HFFc6 (cell line): ENCODE measurements at places on chromosomes 4 and X. TPM values are rescaled to one million over a fixed set of nuclear protein-coding genes. Genes with fewer than 3 reads are reported as not detected.

DNA sequence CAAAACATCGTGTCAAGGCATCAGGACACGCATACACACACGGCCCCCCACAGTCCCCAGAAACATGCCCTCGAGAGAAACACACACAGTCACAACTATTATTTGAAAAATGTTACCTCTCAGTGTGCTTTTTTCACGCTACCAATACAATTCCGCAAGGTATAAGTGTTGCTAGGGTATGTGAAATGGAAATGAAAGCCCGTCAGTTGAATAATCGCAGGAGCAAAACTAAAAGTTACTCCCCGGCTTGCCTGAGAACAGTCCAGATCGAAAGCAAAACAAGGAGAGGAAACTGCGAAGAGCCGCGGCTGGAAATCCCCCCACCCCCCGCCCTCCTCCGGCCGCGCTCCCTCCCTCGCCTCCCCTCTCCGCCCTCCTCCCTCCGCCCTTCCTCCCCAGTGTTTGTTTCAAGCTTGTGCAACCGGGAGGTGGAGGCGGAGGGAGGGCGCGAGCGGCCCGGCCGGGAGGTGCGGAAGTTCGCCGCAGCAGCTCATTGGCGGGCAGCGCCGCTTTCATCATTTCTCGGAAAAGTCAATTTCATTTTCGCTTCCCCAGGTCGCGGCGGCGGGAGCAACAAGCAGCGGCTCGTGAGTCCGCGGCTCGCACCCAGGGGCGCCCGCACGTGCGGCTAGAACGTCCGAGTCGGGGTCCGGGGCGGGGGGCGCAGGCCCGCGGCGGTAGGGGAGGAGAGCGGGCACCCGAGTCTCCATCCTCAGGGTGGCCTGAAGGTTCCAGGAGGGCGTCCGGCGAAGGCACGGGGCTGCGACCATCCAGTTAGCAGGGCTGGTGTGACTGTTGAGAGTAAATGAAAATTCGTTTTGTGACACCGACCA lies at the start of gene IRF2:
TSS of gene IRF2 (minus strand) at position 288 of the 833 bp plus-strand sequence. CDS start 45,486 bp downstream, outside the sequence.
- DNase-seq = peak; percentile 96

DNA sequence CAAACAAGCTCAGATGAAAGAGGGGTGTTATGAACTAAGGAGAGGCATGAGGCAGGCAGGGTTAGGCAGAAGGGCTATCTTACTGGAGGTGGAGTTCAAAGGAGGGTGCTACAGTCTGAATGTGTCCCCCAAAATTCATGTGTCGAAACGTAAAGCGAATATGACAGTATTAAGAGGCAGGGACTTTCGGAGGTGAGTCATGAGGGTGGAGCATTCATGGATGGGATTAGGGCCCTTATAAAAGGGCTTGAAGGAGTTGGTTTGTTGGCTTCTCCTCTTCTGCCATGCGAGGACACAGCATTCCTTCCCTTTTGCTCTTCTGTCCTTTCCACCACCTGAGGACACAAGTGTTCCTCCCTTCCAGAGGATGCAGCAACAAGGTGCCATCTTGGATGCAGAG lies 22.9 kb downstream of the APLN start:
- no peak for DNase-seq

DNA sequence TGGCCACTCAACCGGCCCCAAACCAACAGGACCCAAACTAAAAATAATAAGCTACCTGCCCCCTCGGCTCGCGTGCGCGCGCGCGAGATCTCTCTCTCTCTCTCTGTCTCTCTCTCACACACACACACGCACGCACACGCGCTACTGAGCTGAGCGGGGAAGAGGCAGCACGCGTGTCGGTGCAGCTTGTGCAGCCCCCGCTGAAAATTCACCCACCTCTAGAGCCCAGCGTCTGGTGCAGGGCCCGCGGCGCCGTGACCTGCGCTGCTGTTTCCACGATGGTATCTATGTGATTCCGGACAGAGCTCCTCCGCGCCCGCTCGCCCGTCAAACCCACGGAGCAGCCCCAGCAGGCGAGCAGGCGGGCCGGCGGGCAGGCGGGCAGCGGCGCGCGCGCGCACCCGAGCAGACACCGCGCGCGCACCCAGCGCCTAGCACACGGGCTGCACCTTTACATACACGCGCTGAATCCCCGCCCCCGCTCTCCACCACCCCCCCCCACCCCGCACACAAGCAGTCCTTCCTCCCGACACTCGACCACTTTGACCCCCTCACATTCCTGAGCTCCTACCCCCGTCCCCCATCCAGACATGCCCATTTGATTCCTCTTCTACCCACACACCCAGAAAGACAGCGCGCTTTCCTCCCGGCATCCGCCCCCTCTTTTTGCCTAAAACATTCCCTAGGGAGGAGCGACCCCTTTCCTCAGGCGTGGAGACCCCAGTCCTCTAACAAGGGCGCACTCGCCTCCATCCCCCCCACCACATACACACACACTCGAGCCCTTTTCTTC lies 1.0 kb downstream of the SLITRK4 start:
- no peak for DNase-seq

- DNase-seq = peak; percentile 74
Observed at GRCh38 chr4:89024051-89024675, 32.8 kb downstream of the FAM13A start.

FAM53A gene
- total RNA-seq = 2.6 to 4.4 TPM (median 4.3 TPM) in 3 replicates

DNA sequence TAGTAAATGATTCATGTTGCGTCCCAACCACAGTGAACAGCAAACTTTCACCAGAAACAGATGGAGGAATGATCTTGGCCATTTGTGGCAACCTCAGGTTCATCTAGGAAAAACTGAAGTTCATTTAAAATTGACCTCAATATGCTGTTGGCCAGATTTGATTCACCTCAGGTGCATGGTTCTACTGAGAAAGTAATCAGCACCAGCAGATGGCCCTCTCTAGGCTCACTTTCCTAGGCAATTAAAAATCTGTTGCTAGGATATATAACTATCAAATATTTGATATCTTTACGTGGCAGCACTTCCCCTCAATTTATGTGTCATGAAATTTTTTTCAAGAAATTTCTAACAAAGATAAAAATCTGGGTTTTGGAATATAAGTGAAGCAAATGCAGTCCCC lies 344.7 kb downstream of the GALNTL6 start:
- DNase-seq = no peak

DNA sequence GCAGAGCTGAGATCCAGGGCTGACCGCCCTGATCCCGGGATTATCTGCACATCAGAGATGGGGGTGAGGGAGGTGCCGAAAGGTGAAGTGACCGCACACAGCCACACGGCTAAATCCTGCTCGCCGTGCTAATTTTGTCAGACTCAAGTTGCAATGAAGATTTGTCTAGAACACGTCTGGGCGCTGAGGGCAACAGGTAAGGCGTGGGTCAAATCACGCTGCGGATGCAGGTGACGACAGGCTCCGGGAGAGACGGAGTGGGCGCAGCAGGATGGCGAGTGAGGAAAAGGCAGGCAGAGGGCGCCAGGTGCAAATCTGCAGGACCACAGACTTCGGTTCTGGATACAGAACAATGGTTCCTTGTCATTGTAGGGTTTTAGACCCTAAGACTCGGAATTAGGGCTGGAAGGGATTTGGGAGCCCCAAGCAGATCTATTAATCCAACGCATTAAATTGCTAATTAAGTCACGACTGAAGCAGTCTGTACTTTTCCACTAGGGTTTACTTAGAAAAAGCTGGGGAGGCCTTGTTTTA lies 1.9 kb upstream of the TBC1D14 start:
- DNase-seq = no peak

MGARP gene
- 9.7 to 38.5 TPM (median 19.6 TPM) in 3 replicates for total RNA-seq

TEX13B gene
- total RNA-seq = not detected in 3 replicates

GRCh38 chrX:16678689-16679088 lies 28.7 kb downstream of the S100G start:
- no peak for DNase-seq

ABHD18 gene
- total RNA-seq = 3.0 to 5.2 TPM (median 4.7 TPM) in 3 replicates

DNA sequence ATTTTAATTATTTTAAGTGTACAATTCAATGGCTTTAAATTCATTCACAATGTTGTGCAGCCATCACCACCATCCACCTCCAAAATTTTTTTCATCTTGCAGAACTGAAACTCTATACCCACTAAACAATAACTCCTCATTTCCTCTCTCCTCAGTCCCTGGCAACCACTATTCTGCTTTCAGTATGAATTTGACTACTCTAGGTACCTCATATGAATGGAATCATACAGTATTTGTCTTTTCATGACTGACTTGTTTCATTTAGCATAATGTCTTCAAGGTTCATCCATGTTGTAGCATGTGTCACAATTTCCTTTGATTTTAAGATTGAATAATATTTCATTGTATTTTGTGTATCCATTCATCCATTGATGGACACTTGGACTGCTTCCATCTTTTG lies 46.9 kb downstream of the KIF4A start:
- DNase-seq = no peak

DNA sequence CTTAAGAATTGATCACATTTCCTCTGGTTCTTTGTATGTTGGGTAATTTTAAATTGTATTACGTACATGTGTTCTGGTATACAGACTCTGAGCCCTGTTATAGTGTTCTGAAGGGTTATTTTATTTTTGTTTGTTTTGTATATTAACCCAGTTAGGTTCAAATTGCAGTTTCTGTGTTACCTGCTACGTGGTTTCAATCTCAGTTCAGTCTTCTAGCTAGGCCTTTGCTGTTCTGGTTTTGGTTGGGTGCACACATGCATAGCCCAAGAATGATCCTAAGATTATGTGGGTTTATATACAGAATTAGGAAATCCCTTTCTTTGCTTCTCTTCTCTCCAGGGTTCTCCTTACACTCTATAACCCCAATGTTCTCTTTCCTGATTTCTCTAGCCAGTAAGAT lies 161.0 kb downstream of the PPP1R2C start:
- no peak for DNase-seq

UGT2B7 gene
- 0.14 TPM in 1 of 3 replicates, not detected in the others for total RNA-seq

- no peak for DNase-seq
Observed at GRCh38 chr4:42425146-42426065, 28.1 kb downstream of the SHISA3 start.

TCEAL9 gene
- 85.4 and 94.2 TPM in 2 replicates for total RNA-seq

- DNase-seq = no peak
Observed at GRCh38 chr4:138979742-138980141, 35.8 kb upstream of the NOCT start.

MAGEE1 gene
- total RNA-seq = 3.1 to 4.2 TPM (median 3.6 TPM) in 3 replicates

GRCh38 chrX:40096395-40097091 lies 1.2 kb downstream of the BCOR start:
- DNase-seq = no peak

- no peak for DNase-seq
Observed at GRCh38 chr4:9977518-9978031, 43.7 kb downstream of the SLC2A9 start.

FGFBP1 gene
- not detected in 3 replicates for total RNA-seq

GRCh38 chr4:53016099-53016820 lies 154.1 kb downstream of the RASL11B start:
- DNase-seq = no peak

GRCh38 chr4:24219209-24219608 lies 329.4 kb upstream of the PPARGC1A start:
- no peak for DNase-seq

SUPT20HL2 gene
- not detected in 3 replicates for total RNA-seq

- no peak for DNase-seq
Observed at GRCh38 chr4:46648088-46648744, 258.3 kb upstream of the GABRA2 start.

- DNase-seq = no peak
Observed at GRCh38 chrX:8374041-8374825, 90.4 kb upstream of the VCX3B start.

PCYT1B gene
- total RNA-seq = not detected in 3 replicates

- DNase-seq = no peak
Observed at GRCh38 chr4:43410636-43411035, 518.1 kb downstream of the GRXCR1 start.

DNA sequence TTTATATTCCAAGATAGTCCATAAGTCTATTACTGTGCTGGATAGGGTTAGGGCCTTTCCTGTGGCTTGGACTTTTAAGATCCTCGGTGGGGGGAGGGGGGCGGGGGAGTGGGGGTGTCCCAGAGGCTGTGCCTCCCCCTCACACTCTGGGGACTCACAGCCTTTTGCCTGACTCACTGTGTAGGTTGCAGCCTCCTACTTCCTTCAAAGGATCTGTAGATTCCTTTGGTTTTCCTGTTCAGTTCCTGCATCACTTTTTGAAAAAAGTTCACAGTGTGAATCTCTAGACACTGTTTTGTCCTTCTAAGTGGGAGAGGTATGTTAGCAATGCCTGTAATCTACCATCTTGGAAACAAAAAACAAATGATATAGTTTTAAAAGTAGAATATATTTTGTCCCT lies 999.9 kb downstream of the GLUD2 start:
- DNase-seq = no peak

NDNF gene
- 0.21 TPM in 1 of 3 replicates, not detected in the others for total RNA-seq

RPA4 gene
- 0.22 TPM in 1 of 3 replicates, not detected in the others for total RNA-seq

RBMXL3 gene
- not detected in 3 replicates for total RNA-seq

DNA sequence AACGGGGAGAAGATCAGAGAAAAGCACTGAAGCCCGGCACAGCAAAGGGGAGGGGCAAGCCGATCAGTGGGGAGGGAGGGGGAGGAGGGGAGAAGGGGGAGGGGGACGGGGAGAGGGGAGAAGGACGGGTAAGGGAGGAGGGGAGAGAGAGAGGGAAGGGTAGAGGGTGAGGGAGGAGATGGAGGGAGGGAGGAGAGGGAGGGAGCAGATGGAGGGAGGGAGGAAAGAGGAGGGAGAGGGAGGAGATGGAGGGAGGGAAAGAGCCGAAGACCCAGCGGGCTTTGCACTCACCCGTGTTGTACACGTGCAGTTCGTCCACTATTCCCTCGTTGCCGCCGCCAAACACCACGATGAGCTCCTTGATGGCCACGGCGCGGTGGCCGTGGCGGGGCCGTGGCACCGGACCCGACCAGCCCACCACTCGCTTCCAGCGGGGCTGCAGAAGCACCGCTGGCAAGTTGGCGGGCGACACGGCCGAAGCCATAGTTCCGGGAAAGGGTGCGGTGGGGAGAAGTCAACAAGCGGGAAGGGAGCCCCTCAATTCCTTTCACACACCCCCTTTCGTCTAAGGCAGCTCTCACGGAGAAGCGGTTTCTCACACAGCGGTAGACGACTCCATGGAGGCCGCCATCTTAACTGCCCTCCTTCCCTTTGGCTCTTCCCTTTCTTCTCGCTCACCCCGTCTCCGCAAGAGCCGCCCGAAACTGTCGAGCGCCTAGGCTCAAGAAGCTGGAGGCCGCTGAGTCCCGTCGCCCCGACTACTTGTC lies 1.1 kb downstream of the HCFC1 start:
- DNase-seq = peak; percentile 39
